Daoy (cell line): ENCODE measurements at places on chromosomes 7 and 10.

GRCh38 chr7:48505051-48505450 is 333.8 kb downstream of the ABCA13 start:
- DNase-seq: no peak

DNA sequence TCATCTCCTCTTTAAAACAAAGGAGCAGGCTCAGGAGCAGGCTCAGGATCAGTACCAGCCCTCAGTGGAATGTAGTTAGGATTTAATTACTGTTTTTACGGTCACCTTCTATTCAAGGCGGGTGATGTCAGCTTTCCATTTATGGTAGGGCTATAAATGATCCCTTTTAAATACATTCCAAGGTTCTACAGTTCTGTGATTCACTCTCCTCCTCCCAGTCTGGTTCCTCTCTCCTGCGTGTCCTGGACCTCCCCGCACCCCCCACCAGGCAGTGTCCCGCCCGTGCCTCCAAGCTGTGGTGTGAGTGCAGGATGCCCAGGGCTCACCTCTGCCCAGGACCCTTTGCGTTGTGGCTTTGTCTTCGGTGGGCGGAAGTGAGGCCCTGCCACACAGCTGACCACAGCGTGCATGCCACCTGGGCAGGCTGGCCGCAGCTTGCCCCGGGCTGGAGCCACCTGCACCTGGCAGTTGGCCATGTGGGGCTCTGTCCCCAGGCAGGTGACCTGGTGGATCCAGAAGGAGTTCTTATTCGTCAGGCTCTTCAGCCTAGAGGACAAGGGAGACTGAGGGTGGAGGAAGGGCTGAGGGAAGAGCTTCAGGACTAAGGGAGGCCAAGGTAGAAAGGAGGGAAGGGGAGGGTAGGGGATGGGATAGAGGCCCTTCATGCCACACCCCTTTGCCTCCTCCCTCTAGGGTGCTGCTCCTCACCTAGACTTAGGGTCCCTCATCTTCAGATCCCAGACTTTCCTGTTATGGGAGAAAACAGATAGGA is 9.1 kb downstream of the LOXL4 start:
- no peak for DNase-seq

DNA sequence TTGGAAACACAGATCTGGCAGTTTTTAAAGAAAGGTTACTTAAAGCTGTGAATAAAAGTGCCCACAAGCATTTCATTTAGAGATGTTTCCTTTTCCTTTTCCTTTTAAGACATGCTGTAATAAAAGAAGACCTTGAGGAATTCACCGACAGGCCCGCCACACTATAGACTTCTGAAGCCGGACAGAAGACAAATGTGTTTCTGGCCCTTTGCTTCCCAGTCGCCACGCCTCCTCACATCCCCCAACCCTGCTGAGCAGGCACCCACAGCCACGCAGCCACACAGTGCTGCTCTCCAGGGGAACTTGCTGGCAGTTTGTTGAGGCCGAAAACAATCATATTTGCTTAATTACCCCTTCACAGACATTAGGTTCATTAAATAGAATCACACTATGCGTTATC is 83.4 kb downstream of the SLC25A13 start:
- DNase-seq: no peak

DNA sequence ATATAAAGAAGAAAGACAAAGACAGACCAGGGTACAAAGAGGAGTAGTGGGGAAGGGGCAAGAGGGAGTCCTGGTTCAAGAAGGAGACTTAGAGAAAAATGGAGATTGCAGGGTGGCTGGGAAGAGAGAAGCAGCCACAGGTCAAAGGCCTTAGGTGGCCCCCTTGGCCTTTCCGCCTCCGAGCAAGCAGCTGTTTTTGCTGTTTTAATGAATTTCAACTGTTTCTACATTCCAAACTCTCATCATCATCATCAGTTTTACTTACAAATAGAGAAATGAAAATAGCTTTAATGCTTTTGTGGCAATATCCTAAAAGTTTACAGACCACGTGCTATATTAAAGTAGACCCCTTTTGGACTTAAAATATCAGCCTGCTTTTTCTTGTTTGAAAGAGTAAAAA is 399.7 kb downstream of the EXOC4 start:
- no peak for DNase-seq

- DNase-seq: peak; percentile 42
Measured at GRCh38 chr10:25753776-25754175, 180.3 kb upstream of the MYO3A start.

GRCh38 chr7:80735330-80735729 is 96.9 kb downstream of the CD36 start:
- DNase-seq: no peak

DNA sequence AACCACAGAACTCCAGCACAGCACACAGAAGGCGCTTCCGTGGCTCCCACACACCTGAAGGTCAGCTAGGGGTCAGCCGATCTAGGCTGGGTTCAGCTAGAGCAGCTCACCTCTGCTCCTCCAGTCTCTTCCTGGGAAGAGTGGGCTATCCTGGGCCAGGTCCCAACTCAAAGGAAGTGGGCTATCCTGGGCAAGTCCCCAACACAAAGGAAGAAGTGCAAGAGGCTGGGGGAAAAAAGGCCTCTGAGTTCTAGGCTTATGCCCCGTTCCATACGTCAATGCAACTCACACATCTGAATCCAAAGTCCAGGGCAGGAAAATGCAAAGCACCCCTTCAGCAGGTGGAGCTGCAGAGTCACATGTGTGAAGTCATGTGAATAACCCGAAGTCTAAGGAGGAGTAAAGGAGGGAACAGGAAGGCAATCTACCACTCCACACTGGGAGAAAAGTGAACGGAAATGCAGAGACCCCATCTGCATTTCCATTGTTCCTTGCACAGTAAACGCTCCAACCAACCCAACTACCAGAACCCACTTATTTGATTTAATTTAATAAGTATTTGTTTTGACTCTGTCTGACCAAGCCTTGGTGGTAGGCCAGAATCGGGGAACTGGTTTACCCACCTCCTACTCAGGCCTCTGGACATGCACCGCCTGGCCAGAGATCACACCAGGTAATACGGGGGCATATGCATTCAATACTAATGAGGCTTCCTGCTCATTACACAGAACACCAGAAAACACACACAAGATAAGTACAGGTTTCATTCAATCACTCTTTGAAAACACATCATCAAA is 95.5 kb upstream of the RNF32 start:
- no peak for DNase-seq

DNA sequence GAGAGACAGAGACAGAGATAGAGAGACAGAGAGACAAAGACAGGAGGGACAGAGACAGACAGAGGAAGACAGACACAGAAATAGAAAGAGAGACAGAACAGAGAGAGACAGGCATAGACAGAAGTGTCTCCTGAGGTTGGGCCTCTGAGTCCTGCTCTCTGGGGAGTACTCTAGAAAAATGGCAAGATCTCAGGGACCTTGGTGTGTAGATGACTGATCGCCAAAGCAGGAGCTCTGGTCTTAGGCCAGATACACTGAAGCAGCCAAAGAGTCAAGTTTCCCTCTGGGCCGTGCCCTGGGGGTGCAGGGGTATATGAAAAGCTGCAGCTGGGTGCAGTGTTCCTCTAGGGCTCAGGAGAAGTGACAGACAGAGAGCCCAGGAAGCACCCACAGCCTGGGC is 176.6 kb upstream of the TNS3 start:
- no peak for DNase-seq

DNA sequence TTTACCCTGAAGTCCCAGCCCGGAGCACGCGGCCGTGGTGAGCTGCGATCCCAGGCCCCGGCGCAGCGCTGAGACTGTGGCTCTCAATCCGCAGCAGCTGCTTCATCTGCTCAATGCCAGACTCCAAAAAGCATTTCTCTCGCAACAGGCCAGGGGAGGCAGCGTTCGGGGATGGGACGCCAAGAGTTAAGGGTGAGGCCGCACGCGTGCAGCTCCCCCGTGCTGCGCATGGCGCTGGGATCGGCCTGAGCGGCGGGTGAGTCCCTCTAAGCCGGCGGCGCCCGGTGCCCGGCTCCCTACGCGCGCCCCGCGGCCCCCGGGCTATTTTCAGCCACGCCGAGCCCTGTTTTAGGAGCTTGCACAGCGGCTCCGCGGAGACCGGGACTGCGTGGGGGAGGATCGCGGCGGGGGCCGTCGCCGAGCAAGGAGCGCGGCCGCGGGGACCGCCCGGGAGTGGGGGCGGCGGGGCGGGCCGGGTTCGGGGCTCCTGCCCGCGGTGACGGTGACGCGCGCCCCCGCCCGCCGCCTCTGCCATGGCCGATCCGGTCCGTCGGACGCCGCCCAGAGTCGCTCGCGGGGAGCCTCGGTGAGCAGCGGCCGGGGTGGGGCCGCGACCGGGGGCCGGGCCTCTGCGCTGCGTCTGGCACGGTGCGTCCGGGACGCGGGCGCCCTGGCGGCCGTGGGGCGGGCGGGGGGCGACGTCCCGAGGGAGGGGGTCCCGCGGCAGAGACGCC is 29.4 kb upstream of the JAKMIP3 start:
- DNase-seq: peak; percentile 36

- peak; percentile 70 for DNase-seq
Measured at GRCh38 chr7:141533149-141533949, 17.9 kb upstream of the AGK start.

DNA sequence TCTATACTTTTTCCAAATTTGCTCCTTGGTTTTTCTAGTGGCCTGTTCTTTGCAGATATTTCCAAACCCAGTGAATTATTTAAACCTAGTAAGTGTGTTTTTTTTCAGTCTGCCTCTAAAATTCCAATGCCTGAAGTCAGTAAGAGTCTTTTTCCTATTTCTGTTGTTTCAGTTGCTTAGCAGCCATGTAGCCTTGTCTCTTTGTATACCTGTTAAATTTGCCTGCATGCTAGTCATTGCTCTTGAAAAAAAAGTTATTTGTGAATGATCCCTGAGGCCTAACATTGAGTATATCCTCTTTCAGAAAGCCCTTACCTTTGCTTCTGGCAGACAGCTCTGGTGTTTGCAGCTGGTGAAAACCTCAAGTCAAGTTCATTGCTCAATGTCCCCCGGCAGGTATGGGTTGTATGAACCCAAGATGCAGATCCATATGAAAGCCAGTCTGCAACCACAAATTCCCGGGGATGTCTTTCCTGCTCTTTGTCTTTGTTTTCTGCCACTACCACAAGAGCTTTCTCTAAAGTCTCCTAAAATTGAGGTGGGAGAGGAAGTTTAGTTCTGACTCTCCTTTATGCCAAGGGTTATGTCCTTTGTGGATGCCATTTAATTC is 35.7 kb downstream of the CH25H start:
- DNase-seq: no peak

DNA sequence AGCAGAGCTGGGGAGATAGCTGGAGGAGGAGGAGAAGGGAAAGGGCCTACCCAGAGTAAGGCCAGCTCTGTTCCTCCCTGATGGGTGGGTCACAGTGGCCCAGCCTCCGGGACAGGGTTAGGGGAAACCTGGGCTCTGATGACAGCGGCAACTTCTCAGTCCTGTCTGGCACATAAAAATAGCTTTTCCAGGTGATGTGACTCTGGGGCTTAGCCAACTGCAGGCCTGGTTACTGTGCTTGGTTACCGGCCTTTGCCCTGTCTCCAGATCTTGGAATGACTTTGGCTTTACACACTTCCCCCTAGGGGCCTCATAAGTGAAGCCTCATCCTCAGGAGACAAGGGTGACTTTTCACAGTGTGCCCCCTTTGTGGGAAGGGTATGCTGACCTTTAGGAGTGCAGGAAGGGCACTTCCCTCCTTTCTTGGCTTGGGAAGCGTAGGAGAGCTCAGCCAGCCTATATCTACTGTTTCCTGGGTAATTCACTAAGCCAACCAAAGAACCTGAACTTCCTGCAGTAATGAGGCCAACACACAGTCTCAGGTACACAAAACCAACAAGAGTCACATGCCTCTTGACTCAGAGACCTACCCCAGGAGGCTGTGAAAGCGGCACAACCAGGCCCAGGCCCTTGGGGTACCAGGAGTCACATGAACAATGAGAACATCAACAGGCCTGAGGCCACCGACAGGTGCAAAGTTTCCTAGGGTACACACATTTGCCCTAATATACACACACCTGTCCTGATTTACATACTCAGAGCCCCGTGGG is 11.7 kb upstream of the HILPDA start:
- no peak for DNase-seq

DNA sequence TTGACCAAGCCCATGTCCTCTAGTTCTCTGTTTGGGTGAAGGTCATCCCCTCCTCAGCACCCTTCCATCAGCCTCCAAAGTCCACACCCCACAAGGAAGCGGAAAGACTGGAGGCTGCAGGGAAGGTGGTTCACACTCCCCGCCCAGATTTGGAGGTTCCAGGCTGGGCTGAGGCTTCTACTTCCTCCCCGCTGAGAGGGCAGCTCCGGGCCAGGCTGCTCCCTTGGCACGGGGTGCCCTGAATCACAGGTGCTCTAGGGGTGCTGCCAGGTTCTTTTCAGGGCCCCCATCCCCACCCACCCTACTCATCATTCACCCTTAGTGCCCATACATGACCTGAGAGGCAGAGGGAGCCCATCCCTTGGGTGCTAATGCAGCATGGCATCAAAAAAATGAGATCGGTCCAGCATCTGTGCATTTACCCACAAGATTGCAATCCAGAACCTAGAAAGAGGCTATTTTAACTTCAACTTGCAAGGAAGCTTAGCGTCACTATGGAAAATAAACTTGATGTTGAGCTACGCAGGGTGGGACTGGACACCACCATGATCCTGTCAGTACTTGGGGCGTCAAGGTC is 47.3 kb upstream of the ZMIZ1 start:
- DNase-seq: no peak

GRCh38 chr7:44066111-44066460 is 719 bp upstream of the PGAM2 start:
- no peak for DNase-seq

GRCh38 chr7:155210356-155210755 is 87.3 kb upstream of the INSIG1 start:
- no peak for DNase-seq

- no peak for DNase-seq
Measured at GRCh38 chr7:32516551-32517100, 21.3 kb downstream of the AVL9 start.

DNA sequence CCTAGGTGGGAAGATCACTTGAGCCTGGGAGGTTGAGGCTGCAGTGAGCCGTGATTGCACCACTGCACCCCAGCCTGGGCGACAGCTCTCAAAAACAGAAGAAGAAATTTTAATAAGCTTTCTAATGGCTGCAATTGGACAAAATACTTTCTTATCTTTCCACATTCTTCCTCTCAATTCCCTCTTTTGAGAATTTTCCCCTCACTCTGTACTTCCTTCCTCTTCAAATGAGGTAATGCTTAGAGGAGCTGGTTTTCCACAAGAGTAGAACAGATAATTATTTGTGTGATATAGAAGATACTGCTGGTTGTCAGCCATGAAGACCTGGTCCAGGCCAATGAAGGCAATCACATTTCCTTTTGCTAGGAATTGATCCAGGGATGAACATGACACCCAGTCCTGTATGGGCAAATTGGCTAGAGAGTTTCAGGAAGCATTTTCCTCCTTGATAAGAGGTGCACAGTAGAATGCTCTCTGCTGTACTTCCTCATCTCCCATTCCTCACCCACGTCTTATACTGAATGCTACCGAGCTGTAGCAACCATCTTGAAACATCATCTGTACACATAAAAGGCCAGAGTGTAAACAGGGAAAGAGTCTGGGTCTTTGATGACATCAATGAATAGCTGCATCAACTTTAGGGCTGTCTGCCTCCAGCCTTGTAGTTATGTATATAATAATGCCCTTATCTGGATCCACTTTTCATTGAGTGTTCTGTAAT is 103.9 kb downstream of the CDK6 start:
- no peak for DNase-seq
